ENCODE measurements at places on chromosomes 12 and 14.

DNA sequence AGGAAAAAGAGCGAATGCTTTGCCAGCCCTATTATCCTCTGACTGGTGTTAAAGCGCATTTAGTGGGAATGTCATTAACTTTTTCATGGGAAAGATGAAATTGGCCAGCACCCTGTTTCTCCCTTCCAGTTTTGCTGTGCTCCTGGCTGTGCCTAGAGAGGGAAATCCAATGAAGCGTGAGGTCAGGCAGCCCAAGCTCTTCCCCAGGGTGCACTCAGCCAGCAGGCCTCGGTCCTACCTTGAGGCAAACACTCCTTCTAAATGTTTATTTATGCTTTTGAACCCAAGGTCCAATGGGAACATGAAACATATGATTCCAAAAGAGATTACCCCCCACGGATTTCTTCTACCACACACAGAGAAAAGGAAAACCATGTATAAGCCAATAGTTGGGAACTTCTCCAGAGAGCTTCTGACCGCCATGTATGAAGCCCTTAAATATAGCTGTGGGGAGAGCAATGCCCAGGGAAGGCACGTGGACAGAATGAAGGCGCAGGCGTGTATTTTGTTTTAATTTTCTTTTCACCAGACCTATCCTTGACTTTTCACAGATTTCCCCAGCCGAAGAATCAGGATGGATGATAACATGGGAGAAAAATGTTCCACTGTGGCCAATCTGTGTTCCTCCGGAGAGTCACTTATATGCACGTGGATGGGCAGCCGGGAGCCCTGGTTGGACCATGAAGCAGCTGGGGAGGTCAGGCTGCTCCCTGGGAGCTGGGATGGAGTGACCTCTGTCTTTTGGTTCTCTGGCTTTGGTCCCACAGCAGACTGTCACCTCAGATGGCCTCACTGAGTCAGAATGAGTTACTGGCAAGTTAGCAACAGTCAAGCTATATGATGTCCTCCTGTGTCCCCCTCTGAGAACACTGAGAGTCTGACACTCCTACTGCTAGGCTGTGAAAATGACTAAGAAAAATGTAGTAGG is 37.3 kb downstream of the GPR135 start:
- DNase-seq: no peak

DNA sequence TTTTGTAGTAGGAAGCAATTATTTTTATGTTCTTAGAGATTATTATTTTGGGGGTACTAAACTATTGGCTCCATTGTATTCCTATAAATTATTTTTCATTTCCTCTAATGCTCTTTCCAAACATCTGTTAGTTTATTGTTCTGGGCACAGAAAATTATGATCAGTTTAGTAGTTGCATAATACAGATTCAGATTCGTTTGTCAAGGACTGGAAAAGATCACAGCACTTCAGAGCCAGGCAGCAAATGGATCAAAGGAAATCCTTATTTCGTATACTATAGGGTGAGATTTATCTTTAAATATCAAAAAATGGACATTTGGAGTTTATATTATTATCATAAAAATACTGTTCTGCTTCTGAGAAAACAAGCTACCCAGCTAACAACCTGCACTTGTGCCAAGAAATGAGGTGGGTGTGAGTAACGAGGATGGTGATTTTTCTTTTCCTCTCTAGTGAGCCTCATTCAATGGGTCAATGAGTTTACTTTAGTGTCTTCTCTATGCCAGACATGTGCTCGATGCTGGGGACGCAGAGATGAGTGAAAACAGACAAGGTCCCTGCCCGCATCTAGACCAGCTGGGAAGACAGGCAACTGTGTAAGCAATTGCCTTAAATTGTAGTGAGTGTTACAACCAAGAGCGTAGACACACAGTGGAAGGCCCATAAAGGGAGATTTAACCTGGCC is 208.6 kb upstream of the PLXNC1 start:
- DNase-seq: no peak

DNA sequence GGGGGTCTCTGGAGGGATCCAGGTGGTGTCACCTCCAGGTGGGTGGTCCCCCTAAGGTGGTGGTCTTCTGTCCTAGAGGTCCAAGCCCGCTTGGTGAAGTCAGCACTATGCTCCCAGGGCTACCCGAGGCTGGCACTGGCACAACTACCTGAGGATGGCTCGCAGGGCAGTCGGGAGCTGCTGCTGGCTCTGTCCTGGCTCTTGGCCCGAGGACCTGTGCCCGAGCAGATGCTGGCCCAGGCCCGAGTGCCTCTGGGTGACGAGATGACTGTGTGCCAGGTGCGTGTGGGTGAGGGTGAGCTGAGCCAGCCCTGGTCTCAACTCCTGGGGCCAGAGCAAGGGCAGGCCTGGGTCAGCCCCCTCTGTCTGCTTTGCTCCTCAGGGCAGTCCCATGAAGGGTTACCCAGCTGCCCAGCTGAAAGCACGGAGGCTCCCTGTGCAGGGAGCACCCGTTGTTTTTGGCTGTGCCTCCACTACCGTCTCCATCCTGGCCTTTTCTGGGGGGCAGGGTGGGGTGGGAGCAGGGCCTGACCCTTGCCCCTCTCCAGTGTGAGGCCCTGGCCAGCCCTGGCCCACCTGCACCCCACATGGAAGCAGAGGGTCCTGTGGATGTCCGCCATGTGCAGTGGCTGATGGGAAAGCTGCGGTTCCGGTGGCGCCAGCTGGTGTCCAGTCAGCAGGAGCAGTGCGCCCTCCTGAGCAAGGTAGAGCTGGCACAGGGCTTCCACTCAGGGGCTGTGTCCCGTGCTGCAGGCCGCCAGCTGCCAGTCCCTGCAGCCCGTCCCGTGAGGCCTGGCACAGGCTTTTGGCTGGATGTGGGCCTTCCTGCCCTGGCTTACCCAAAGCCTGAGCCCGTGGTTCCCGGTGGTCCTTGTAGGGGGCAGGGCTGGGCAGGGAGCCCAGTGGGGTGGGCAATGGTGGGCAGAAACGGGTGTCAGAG is 1.3 kb downstream of the TEDC1 start:
- DNase-seq: no peak

GRCh38 chr14:90506748-90507147 is 109.9 kb downstream of the CALM1 start:
- DNase-seq: no peak

GRCh38 chr12:43338848-43339526 is 213.0 kb downstream of the ADAMTS20 start:
- DNase-seq: no peak

DNA sequence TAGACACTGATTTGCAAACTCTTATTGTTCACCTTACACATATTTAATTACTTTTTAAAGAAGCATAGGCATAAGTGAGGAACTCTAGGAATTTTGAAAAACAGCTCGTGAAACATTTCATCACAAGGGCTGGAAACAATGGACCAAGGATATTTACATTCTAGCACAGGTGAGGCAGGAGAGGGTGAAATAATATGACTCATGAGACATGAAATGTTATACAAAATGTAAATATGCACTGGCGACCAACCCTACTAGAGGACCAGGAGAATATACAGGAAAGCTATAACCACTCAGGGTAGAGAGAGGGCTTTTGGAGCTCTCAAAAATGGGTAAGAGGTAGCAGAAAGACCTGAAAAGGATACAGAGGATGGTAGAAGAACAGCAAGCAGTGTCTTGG is 115.3 kb downstream of the PTGER2 start:
- no peak for DNase-seq

DNA sequence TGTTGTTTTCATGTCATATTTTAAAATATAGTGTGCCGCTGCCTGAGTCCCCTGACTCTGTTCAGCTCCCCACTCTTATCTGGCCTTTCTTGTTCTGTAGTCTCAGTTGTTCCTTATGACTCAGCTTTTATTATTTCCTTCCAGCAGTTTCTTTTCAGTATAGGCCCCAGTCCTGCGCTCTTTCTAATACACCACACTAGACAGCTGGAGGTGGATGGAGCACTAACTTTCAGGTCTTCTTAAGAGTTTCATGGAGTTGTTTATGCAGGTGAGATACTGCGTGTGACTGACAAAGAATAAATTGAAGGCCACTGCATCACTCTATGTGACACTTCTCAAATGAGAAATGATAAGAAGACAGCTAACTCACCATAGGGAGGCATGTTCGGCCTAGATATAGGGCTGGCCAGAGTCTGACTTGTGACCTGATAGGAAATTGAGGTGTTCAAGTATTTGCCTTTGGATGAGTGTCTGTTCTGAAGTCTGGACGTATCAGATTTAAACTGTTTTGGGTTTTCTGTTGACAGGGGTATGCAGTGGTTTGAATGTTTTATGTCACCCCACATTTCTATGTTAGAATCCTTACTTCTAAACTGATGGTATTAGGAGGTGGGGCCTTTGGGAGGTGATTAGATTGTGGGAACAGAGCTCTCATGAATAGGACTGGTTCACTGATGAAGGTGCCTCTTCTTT is 60.8 kb upstream of the CLMN start:
- no peak for DNase-seq

DNA sequence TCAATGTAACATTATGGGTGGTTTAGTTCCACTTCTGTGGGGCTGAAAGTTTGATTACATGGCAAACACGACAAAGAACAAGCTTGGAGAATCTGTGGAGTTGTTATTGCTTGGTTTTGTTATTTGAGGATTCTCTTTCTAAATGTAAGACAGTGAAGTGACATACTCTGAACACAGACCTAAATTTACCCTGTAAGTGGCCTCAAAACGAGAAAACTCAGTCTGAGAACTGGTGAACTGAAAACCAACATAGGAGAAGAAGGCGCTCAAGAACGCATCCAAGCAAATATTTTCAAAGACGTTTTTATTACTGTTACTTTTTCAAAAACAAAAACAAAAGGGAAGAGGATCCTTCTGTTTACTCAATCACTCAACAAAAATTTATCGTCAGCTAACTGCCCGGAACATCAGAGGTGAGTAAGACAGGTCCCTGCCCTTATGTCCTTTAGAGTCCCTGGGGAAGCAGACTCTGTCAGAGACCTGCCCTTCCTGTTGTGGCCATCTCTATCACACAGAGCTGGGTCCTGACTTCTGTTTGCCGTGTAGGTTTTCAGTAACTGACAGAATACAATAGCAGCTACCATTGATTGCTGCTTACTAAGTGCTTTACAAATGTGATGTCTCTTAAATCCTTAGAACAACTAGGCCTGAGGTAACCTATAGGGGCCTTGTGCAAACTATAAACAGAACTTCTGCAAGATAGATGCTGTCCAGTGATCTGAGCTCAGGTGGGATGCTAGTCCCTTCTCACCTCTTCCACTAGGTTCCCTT is 79.3 kb upstream of the C12orf71 start:
- DNase-seq: no peak

- no peak for DNase-seq
Measured at GRCh38 chr12:108379823-108380222, 40.7 kb upstream of the CMKLR1 start.

- DNase-seq: no peak
Measured at GRCh38 chr14:52879958-52880357, 70.9 kb downstream of the FERMT2 start.
